Activated T-helper 9 cell treated with anti-CD3 and anti-CD28 coated beads, Interleukin-2, amount 50 U/mL, for 16 hours (primary cell): ENCODE measurements at places on chromosomes 2 and 18.

DNA sequence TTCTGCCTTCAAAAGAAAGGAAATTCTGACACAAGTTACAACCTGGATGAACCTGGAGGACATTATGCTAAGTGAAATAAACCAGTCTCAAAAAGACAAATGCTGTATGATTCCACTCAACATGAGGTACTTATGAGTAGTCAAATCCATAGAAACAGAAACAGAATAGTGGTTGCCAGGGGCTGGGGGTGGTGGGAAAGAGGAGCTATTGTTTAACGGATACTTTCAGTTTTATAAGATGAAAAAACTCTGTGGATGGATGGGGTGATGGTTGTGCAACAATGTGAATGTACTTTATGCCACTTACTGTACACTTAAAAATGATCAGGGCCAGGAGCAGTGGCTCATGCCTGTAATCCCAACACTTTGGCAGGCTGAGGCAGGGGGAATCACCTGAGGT lies 15.4 kb downstream of the SLC35F5 start:
- DNase-seq: no peak

GRCh38 chr2:121689356-121689755 lies 40.1 kb upstream of the CLASP1 start:
- no peak for DNase-seq

- no peak for DNase-seq
Observed at GRCh38 chr18:29853126-29853525, 1189.4 kb downstream of the DSC3 start.

GRCh38 chr2:127128445-127128904 lies 21.5 kb upstream of the BIN1 start:
- no peak for DNase-seq

- DNase-seq: no peak
Observed at GRCh38 chr2:10061221-10061925, 18.0 kb downstream of the KLF11 start.

DNA sequence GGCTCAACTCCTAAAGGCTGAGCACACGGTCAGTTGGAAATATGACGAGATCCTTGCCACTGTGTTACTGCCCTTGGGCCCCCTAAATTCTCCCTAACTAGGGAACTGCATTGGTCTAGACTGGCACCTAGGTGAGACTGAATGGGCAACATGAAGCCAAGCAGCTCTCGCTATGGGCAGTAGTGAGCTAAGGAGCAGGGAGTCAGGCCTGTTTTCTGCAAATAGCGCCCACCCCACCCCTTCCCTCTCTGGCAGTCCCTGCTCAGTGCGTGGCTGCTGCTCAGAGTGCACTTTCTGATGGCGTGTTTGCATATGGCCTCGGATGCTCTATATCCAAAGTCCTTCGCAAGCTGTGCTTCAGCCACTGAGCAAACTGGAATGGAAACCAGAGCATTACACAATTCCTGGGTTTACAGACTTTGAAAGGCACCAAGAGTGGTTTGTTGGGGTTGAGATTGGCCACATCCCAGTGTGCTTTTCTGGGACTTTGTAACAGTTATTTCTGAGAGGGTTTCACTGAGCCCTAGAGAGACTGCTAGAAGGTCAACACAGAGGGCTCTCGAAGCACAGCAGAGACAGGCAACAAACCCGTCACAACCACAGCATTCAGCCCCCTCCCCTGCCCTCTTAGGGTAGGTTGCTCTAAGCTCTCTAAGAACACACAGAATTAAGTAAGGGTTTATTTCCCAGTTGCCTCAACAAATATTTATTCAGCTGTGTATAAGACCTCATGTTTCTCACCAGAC lies 419.9 kb downstream of the STK39 start:
- no peak for DNase-seq

DNA sequence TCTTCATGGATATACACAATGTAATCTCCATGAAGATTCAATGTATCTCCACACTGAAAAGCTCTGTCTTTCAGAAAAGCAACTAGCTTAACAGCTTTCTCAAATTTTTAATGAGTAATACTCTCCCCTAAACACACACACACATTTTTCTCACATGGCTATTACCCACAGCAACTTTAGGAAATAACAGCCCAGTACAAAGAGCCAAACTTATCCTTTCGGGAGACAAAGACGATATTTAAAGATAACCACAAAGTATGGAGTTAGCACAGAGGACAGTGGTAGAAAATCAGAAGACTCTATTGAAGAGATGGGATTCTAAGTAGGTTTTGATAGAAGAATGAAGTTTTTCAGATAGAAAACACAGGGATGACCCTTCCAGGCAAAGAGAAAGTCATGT lies 394.9 kb upstream of the TRIB2 start:
- DNase-seq: no peak

- DNase-seq: no peak
Observed at GRCh38 chr18:31206071-31206470, 43.4 kb upstream of the DSC1 start.

GRCh38 chr2:229350883-229351282 lies 79.8 kb upstream of the PID1 start:
- no peak for DNase-seq

DNA sequence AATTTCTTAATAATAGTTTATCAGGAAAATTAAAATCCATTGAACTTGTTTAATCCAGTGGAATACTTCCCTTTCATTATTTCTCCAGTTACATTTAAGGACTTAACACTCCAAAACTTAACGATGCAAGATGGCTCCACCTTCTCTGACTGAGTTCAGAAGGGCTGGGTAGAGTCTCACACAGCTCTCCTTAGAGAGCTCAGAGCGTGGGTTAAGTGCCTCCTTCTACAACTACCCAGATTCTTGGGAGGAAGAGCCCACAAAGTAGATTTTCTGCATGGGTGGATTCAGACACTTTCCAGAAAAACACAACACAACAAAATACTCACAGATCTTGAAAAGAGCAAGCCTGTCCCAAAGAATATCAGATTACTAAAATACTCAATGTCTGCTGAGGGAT lies 130.6 kb downstream of the THADA start:
- no peak for DNase-seq

DNA sequence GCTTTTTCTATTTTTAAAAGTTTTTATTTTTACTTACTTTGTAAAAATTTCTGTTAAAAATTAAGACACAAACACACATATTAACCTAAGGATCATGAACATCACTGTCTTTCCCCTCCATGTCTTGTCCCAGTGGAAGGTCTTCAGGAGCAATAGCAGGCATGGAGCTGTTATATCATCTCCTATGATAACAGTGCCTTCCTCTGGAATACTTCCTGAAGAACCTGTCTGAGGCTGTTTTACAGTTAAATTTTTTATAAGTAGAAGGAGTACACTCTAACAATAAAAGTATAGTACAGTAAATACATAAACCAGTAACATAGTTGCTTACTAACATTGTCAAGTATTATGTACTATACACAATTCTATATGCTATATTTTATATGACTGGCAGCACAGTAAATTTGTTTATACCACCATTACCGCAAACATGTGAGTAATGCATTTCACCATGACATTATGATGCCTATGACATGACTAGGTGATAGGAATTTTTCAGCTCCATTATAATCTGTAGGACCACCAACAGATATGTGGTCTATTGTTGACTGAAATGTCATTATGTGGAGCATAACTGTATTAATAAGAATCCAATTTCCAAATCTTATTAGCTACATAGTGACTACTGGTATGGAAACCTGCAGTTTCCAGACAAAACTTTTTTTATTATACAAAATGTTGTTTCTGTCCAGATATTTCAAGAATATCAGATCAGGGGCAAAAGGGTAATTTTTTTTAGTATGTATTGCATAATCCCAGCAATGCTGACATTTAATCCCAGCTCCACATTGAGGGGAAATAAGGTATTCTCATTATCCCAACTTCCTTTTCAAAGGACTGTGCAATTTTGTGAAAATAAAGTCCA lies 337.2 kb upstream of the SLC39A10 start:
- DNase-seq: no peak

GRCh38 chr2:107338059-107338458 lies 452.1 kb upstream of the ST6GAL2 start:
- DNase-seq: no peak

DNA sequence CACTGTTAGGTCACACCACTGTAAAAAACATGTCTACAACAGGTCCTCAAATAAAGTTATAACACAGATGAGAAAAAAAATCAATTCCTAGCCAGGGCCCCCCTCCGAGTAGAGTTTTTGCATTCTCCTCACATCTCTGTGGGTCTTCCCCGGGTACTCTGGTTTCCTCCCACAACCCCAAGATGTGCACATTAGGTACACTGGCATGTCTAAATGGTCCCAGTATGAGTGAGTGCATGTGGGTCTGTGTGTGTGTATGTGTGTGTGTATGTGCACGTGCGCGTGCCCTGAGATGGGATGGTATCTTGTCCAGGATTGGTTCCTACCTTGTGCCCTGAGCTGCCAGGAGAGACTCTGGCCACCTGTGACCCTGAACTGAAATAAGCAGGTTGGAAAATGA lies 4.9 kb downstream of the TYW5 start:
- no peak for DNase-seq

DNA sequence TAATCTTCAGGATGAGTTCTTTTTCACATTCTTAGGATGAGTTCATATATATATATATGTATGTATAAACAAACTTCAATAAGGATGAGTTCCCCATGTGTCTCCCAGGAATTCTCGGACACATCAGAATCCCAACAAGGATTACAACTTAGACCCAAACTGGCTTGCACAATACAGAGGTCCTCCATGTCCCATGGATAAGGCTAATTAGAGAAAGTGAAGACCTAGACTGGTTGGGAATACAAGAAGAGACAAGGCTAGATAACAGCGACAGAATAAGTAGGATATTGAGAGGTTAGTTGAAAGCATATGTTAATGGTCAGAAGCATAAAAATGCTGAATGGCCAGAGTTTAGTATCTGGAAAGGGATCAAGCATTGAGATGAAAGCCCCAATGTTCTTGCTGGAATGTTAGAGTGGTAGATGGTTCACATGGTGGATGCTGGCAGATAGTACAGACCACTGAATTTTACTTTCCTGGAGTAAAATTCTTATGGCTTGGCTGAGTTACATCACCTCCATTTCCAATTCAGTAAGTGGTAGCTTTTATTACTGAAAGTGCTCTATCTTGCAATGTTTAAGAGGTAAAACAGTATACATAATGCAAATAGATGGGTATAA lies 154.9 kb upstream of the EPHA4 start:
- no peak for DNase-seq

DNA sequence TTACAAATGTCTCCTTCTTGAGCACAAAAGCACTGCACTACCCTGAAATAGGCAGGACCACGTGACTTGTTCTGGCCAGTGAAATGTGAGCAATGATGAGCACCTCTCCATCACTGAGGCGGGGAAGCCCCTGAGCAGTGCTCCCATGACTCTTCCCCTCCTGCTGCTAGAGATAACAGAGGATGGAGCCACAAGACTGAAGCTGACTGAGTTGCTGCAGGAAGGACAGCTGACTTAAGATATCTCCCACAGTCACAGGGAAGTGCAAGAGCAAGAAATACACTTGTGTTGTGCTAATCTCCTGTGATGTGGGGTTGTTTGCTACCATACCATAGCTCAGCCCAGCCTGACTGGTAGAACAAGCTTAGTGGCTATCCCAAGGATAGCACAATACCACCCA lies 38.7 kb downstream of the STK39 start:
- DNase-seq: no peak

DNA sequence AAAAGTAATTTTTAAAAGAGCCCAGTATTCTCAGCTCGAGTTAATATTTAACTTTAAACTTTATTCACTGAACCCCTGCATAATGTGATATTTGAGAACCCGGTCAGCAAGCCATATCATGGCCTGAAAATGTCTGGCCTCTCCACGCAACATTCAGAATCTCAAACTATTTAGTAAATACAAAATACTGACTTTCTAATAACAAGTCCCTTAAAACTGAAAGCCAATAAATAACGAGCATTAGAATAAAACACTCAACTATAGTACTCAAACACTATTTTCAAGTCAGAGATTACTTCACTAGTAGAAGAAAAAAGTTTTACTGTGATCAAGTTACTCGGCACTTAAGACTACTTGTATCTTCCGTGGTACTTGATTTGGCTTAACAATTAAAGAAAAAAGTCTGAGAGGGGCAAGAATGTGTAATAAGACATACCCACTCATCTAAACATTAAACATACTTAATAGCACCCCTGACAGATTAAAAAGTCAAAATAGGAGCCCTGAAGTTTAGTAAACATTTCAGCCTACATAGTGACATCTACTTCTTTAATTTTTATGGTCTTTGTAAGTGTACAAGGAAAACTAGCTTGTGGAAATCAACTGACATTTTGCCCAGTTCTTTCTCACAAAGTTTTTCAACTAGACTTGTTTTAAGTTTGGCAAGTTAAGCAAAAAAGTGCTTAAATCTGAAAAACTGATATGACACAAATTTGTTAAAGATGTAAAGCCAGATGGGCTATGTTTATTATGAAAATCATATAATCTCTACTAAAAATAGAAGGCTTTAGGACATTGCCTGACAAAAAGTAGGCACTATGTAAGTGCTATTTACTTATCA lies 38.2 kb downstream of the RTN4 start:
- DNase-seq: no peak

GRCh38 chr2:179936654-179937053 lies 70.4 kb downstream of the CWC22 start:
- no peak for DNase-seq

DNA sequence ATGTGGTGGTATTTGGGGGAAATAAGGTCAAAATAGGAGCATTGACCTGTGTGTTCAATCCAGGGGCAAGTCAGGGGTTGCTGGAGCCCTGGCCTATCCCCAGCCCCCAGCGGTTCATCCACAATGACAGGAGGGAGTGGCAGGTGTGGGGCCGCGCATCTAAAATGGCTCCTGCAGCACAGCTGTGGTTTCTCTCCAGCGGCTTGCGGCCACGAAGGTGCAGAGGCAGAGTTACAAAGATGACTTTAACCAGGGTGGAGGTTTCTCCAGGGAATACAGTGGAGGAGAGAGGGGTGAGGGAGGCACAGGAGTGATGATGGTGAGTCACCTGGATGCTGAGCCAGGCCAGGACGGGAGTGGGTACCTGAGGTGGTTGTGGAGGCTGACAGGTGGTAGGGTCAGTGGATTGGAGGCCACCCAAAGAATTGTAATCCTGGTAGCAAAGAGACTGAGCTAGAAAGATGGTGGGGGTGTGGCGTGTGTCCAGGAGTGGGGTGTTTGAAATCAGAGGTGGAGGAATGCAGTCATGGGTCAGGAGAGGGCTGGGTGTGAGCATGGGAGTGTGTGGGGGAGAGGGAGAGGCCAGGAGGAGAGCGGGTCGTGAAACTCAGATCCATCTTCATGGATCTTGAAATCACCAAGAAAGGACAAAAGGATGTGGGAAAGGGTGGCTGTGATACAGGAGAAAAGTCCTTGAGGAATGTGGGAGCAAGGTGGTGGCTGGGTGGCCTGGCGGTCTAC lies 83.2 kb downstream of the CTIF start:
- no peak for DNase-seq

GRCh38 chr18:57869221-57869620 lies 66.1 kb upstream of the ATP8B1 start:
- DNase-seq: no peak

DNA sequence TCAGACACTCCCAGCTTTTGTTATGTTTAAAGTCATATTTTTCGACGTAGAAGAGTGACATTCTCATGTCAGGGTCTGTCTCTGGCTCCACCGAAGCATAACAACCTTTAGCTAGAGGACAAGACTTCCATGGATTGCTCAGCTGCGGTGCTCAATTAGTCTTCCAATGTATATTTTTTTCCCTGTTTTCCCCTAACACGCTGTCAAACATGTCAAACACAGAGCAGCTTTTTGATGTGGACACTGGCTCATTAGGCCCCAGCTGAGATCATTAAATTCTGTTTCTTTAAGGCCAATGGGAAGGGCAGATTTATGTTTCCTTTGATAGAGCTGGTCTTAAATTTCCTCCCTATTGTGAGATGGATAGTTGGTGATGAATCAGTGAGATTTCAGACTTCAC lies 525.4 kb downstream of the PIK3C3 start:
- DNase-seq: no peak

GRCh38 chr18:56672981-56673380 lies 21.8 kb downstream of the WDR7 start:
- DNase-seq: no peak
